ENCODE measurements at places on chromosomes 7 and 10.

DNA sequence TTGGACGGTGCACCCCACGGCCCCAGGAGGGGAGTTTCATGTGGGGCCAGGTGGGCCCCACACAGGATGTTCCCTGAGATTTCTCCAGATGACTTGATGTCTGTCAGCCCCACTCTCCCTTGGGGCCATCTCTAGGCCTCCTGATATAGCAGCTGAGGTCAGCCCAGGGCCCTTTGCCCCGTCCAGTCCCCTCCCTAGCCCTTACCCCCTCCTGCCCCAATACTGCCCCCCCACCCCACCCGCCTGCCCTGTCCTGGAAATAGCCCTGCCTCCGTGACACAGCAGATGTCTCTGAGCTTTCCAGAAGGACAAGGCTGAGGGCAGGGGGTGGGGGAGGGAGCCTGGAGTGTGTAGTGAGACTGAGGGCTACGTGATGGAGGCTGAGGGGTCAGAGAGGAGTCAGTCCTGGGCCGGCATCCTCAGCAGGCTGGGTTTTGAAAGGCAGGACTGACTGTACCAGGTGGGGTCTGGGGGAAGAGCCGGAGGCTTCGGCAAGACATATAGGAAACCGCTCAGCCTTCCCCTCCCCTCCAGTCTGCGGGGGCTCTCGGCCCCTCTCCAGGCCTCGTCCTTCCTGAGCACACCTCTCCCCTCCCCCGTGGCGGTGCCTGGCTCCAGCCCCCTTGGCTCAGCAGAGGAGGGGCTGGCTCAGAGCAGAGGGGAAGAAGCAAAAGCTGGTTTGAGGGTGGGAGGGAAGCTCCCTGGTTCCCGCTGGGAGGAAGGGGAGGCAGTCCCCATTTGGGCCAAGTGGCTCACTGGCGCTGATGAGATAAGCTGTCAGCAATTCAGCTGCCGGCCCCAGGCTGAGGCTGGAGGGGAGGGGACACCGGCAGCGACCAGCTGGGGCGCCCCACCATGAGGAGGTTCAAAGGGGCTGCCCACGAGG, 2.0 kb downstream of the FLNC start:
- peak; percentile 77 for DNase-seq

GRCh38 chr10:1602037-1602484, 135.3 kb downstream of the ADARB2 start:
- no peak for DNase-seq

- DNase-seq: no peak
Measured at GRCh38 chr10:71035511-71036296, 147.3 kb upstream of the PCBD1 start.

DNA sequence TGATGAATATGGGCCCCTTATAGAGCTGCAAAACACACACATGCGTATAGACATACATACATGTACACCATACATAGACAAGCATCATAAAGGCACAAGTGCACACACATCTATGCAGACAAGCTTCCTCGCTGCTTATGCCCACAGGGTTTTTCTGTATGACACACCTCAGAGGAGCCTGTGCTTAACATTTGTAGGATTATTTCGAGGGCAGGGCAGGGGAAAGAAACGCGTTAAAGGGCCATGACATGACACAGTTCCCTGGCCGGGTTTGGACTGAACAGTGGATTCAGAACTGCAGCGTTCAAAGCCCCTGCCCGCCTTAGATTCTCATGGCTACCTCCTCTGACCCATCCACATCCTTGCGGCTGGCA, 44.8 kb downstream of the CHST3 start:
- no peak for DNase-seq

Data from Right ventricle myocardium inferior (tissue), 1 donor.